AG09309 (cell line): ENCODE measurements at places on chromosomes 12 and 14.

GRCh38 chr14:42792166-42792565 lies 1185.5 kb downstream of the LRFN5 start:
- no peak for DNase-seq

DNA sequence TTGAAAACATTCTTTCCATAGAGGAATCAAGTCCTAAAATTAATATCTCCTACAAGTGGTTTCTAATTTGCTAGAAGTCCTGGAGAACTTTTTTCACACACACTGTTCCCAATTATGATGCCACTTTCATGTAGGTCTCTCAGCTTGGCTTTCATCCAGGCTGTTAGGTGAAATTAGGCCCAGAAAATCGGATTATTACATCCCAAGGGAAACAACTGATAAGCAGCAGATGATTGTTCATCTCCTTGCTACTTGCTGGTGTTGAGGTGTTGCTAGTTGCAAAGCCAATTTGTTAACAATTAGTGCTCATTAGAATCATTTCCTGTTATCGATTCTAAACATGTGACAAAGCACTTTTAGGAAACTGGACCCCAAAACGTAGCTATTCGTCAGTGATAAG lies 248.0 kb downstream of the PDZRN4 start:
- no peak for DNase-seq

GRCh38 chr12:108858311-108859074 lies 1.1 kb upstream of the SSH1 start:
- DNase-seq, result no peak

DNA sequence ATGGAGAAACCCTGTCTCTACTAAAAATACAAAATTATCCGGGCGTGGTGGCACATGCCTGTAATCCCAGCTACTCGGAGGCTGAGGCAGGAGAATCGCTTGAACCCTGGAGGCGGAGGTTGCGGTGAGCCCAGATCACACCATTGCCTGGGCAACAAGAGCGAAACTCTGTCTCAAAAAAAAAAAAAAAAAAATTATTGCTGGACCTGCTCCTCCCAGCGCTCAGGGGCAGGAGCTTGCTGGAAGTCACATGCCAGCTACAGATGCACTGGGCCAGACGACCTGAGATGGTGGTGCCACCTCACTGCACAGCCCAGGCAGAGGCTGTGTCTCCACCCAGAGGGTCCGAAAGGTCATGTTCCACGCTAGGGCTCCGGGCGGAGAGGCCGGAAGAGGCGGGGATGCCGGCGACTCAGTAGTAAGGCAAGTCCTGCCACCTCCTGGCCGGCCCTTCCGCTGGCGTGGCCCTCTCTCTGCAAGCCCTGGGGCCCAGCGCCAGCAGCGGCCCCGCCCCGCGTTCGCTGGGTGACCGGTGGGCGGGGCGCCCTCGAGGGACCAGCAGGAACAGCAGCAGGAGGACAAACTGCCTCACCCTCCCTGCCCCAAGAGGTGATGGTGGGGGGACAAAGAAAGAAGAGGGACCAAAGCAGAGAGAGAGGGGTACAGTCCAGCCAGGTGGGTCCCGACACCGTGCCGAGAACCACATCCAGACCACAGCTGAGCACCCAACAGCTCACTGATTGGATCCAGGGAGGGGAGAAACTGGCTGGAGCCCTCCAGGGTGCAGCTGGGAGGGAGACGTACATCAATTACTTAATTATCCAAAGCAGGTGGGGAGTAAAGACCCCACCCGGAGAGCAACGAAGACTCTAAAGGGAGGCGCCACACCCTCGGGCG lies 3.6 kb upstream of the RHOF start:
- no peak for DNase-seq

DNA sequence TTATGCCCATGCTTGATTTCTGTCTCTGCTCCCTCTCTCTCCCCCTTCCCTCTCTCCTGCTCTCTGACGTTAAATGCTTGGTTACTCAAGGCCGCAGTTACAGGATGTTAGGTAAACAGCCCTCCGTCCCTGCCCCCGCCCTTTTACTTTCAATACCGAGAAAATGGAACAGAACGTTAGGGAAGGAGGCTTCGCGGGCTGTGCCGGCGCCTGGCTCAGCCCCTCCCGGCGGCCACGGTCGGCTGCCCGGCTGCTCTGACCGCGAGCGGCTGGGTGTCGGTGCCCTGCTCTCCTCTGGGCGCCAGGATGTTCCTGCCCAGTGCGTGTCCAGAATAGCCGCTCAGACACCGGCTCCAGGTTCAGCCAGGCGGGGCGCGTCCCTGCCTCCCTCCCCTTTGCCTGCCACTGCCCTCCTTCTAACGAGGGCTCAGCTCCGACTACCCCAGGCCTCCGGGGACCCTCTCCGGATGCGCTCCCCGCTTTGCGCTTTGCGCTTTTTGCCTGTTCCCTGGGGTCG lies 166.1 kb downstream of the ADCK1 start:
- no peak for DNase-seq

GRCh38 chr14:99966037-99966835 lies 99.0 kb upstream of the EVL start:
- no peak for DNase-seq

DNA sequence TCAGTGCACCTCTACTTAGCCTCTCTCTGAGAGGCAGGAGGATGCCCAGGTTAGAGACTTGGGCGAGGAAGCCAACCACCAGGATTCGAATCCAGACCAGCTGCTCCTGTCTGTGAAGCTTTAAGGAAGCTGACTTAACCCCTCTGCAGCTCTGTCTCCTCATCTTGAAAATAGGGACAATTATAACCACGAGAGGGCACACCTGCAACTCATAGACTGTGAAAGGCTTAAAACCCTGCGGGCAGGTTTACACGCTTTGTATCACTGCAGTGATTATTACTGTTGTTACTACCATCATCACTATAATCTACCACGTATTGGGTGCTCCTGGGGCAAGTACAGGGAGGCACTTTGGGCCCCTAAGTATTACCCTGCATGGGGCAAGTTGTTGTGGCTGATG lies 379.8 kb downstream of the VRK1 start:
- DNase-seq, result no peak

- no peak for DNase-seq
Measured at GRCh38 chr14:102629011-102629444, 36.6 kb downstream of the RCOR1 start.

- no peak for DNase-seq
Measured at GRCh38 chr12:70045036-70045435, 198.2 kb upstream of the CNOT2 start.

- DNase-seq, result no peak
Measured at GRCh38 chr14:91310606-91311283, 66.2 kb upstream of the GPR68 start.

- peak; percentile 27 for DNase-seq
Measured at GRCh38 chr14:74019408-74020137, 424 bp downstream of the BBOF1 start.

DNA sequence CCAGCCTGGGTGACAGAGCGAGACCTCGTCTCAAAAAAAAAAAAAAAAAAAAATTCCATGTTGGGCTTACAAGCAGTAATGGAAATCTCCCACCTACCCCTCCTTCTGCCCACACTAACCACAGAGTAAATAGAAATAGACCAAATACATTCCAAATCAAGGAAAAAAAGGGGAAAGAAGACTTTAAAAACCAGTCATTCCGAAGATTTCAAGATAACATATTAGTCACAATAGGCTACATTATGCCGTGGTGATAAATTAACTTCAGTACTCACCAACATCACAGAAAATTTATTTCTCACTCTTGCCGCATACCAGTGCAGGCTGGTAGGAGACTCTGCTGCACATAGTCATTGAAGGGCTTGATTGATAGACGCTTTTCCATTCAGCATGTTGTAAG lies 15.5 kb upstream of the ETV6 start:
- no peak for DNase-seq

DNA sequence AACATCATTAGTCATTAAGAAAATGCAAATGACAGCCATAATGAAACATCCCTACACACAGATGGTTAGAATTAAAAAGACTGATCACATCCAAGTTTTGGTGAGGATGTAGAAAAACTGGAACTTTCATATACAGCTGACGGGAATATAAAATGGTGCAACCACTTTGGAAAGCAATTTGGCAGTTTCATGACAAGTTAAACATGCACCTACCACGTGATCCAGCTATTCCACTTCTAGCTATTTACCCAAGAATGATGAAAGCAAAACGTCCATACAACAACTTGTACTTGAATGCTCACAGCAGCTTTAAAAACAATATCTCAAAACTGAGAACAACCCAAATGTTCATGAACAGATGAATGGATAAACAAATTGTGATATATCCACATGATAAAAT lies 77.9 kb upstream of the AVPR1A start:
- DNase-seq, result no peak

- no peak for DNase-seq
Measured at GRCh38 chr14:78566859-78567172, 396.6 kb downstream of the NRXN3 start.

- DNase-seq, result no peak
Measured at GRCh38 chr12:78746001-78746400, 118.6 kb upstream of the SYT1 start.

DNA sequence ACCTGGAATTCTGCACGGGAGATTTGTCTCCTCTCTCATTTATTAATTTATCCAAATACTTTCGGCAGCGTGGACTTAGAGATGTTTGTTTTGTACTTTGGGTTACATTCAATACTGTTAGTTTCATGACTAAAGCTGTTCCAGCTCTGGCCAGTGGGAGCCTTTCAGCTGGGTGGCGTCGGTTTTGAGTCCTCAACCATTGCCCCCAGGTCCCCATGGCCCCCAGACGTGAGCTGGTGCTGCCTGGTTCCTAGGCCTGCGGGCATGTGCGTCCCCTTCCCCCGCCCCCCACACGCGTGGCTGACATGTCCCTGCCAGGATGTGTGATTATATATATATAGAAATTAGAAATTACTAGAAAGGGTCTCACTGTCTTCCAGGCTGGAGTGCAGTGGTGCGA lies 48.2 kb downstream of the KIF26A start:
- no peak for DNase-seq

- no peak for DNase-seq
Measured at GRCh38 chr14:81743605-81744004, 210.0 kb upstream of the SEL1L start.

DNA sequence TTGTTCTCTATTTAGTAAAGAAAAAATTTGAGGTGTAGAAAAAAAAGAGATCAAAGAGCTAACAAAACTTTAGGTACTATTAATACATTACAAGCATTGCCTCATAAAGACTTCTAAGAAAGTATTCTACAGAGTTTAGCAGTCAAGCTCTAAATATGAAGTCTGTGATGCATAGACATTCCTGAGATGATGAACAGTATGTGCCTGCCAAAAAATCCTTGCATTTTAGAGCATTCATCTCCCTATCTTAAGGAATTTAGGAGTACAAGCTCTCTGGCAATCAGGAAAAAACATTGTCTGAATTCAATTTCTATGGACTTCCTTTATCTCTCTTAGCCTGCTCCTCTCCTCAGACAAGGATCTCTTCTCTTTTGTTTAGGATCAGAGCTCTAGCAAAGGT lies 202.6 kb upstream of the LRFN5 start:
- DNase-seq, result no peak

DNA sequence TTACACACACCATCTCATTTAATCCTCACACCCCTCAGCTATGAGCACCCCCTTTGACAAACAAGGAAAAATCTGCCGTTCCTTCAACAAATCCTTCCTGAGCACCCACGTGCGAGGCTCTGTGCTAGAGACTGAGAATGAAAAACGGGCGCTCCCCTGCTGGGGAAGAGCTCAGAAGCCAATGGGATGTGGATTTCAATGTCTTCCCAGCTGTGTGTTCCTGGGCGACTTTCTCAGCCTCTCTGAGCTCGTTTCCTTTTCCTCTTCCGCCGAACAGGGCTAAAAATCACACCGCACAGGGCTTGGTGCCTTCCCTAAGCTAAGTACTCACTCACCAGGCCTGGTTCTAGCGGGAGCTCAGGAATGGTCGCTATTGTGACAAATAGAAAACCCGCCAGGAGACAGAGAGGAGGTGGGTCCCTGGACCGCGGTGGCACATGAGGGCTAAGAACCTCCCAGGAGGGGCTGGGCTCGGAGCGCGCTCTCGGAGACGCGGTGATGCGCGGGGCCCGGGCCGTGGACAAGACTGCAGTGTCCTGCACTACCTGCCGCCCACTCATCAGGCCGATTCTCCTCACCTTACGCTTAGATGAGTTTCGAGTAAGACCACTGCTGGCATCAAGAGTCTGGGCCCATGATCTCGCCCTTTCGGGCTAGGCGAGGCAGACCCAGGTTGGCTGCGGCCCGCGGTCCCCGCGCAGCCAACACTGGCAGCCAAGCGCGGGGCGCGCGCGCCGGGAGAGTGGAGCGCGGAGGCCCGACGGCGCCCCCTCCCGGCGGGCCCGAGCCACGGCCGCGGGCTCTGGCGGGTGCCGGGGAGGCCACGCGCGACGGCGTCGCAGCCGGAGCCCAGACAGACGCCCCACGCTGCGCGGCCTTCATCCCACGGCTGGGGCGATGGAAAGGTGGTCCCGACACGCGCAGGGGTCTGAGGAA lies 17.0 kb downstream of the ZDHHC22 start:
- no peak for DNase-seq

DNA sequence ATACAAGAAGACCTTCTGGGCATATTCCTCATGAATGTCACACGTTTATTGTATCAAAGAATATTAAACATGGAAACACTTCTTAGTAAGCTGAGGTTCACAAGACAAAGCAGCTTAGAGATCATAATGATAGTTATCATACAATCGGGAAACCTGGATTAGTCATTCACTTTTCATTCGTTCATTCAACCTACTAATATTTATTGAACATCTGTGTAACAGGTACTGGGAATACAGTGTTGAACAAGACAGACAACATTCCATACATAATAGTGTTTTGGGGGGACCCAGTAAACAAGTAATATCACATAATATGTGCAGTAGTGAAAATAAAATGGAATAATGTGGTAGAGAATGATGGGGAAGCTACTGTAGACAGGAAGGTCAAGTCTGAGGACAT lies 100.6 kb upstream of the GRIP1 start:
- DNase-seq, result no peak

DNA sequence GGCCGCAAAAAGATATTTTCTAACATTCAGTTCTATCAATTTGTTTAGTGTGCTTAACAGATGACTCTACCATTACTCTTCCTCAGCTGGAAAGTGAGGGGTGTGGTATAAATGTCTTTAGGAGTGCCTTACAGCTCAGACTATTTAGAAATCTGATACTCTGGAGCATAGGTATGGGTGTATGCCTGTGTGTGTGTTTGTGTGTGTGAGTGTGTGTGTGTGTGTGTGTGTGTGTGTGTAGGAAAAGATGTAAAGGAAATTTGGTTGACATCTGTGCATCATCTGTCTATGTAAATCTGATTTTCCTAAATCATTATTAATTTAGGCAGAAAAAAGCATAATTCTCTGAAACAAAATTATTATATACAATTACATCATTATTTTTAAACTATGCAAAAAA lies 16.0 kb downstream of the RNASE3 start:
- DNase-seq, result no peak
